ENCODE measurements at places on chromosomes 6 and 20.

GRCh38 chr6:71886184-71887005 lies at the start of gene RIMS1:
TSS of gene RIMS1 (plus strand) at chr6:71886550. CDS start at chr6:71887024, 474 bp downstream.
- H3K4me1 ChIP-seq, result no peaks in the 10 kb centered on the region
- H3K27ac ChIP-seq, result no peak within 1 kb of the TSS
- H3K27me3 ChIP-seq, result no peaks in the 10 kb centered on the region
- H3K36me3 ChIP-seq, result no peaks in the 10 kb centered on the region

- no peak overlapping the region for H3K27ac ChIP-seq
- H3K36me3 ChIP-seq, result no peaks in the 10 kb centered on the region
- no peaks in the 10 kb centered on the region for H3K4me1 ChIP-seq
- no peak for DNase-seq
Observed at GRCh38 chr6:6224933-6225486, 95.5 kb downstream of the F13A1 start.

DNA sequence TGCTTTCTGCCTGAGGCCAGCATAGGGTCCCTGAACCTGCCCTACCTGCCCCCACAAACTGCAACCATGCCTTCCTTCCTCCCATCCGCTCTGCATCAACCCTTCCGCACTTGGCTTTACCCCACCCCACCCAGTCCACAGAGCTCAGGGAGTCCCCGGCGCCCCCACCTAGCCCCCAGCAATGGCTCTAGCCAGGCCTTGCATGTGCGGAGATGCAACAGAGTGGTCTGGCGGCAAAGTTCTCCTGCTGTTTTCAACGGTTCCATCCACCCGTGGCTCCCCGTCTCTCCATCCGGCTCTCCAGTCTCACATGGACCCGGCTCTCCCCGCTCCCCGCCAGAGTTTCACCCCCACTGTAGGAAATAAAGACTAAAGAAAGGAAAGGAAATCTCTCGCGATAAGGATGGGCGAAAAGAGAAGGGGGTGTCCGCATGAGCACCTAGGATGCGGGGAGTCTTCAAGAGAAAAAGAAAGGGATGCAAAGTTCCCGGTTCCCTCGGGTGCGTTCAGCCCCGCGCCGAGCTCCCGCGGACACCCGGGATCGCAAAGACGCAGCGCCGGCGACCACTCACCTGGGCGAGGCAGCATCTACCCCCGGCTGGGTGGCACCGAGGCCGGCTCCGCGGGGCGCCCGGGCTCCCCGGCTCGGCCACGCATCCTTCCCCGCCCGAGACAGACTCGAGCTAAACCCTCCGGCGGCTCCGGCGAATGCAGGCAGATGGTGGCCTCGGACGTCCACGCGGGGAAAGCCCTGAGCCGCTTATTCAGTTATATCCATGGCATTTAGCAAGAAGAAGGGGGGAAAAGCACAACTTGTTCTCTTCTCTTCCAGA lies 579 bp downstream of the LRFN2 start:
- peak; percentile 4 for DNase-seq
- H3K36me3 ChIP-seq, result no peaks in the 10 kb centered on the region
- H3K4me1 ChIP-seq, result peaks cover 10% of the 10 kb centered on the region
- no peak overlapping the region for H3K27ac ChIP-seq
- H3K27me3 ChIP-seq, result no peaks in the 10 kb centered on the region

DNA sequence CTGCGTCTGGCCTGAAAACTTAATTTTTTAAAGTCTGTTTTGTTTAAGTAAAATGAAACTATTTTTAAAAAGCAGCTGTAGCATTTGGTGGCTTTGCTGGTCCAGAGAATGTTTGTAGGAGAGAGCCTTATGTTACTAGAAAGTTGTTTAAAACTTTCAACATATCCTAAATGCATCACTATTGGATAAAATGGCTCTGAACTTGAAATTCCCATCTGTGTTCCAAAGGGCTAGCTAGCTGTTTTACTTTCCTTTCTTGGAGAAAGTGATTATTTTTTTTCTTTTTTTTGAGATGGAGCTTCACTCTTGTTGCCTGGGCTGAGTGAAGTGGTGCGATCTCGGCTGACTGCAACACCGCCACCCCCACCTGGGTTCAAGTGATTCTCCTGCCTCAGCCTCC lies 2.5 kb downstream of the SYNJ2 start:
- H3K27ac ChIP-seq, result peak overlapping the region; percentile 83
- H3K27me3 ChIP-seq, result no peaks in the 10 kb centered on the region
- H3K4me3 ChIP-seq, result no peak overlapping the region
- H3K36me3 ChIP-seq, result peaks cover 7% of the 10 kb centered on the region
- H3K4me1 ChIP-seq, result peaks cover 50% of the 10 kb centered on the region
- no peak for DNase-seq

DNA sequence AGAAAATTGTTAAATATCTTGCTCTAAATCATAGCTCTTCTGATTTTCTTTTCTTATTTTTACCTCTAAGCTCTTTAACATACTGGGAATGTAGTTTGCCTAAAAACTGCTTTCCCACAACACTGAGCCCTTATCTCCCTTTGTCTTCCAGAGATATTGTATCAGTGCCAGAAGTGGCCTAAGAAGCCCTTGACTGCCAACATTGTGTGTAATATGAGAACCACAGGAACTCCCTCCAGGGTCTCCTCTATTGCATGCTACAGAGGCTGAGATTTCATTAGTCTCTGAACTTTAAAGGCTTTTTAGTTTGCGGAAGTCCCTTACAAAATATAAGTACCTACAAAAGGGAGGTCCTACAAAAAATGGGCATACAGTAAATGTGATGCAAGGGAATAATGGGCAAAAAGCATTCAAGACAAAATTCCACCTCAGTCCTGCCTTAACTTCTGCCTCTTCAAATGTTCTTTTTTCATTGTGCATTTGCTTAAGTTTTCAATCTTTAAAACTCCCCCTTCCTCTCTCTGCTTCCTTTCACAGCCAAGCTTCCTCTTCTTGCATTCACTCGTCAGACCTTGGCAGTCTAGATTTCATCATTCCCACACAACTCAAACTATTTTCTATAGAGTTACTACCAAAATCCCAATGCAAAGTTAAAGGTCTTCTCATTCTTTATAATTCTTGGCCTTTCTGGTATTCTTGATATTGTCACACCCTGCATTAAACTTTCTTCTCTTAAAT lies 76.5 kb downstream of the ADGRG6 start:
- H3K27ac ChIP-seq, result no peak overlapping the region
- no peaks in the 10 kb centered on the region for H3K27me3 ChIP-seq
- DNase-seq, result no peak
- no peaks in the 10 kb centered on the region for H3K4me1 ChIP-seq
- H3K36me3 ChIP-seq, result no peaks in the 10 kb centered on the region

DNA sequence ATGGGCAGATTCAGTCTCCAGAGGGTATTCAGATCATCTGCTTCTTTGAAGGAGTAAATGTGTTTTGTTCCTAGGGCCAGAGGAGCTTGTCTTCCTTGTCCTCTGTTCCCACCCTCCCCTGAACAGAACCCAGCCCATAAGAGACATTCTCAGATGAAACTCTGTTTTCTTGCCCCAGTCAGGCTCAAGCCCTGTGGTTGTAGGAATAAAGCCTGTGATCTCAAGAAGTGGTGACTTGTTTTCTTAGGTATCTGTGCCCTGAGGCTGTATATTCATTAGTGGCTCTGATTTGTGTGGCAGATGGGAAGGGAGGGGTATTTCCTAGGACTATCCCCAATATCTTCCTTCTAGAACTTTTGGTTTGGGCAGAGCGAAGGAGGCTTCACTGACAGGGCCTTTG lies 27.9 kb downstream of the GSS start:
- H3K27me3 ChIP-seq, result no peaks in the 10 kb centered on the region
- DNase-seq, result no peak
- no peaks in the 10 kb centered on the region for H3K4me1 ChIP-seq
- H3K4me3 ChIP-seq, result no peak overlapping the region
- H3K36me3 ChIP-seq, result peaks cover 79% of the 10 kb centered on the region

DNA sequence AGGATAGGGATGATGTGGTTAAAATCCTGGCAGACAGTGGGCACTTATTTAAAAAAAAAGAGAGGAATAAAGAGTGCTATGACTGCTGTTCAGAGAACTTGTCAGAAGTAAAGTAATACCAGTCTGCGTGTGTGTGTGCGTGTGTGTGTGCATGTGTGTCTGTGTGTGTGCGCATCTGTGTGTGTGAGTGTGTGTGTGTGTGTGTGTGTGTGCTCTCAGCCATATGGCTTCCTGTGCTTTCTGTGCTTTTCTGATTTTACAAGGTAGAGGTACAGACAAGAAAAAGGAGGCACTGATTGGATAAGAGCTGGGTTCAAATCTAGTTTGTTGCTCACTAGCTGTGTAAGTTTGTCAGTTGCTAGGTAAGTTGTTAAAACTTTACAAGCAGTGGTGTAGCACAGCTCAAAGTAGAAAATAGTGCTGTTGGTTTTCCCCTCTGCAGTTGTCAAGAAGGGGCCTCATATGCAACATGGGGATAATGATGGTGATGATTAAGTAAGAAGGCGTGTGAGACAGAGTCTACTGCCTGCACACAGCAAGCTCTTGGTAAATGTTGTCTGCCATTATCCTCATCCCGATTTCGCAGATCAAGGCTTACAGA lies 155.3 kb upstream of the ZNF217 start:
- DNase-seq, result peak; percentile 44
- H3K36me3 ChIP-seq, result no peaks in the 10 kb centered on the region

- no peak overlapping the region for H3K4me3 ChIP-seq
- no peak for DNase-seq
- no peaks in the 10 kb centered on the region for H3K36me3 ChIP-seq
- no peaks in the 10 kb centered on the region for H3K27me3 ChIP-seq
Observed at GRCh38 chr6:37941871-37942270, 122.3 kb downstream of the ZFAND3 start.

GRCh38 chr20:44024820-44025580 lies 110.3 kb downstream of the TOX2 start:
- no peaks in the 10 kb centered on the region for H3K36me3 ChIP-seq
- no peak overlapping the region for H3K27ac ChIP-seq
- H3K27me3 ChIP-seq, result no peaks in the 10 kb centered on the region
- no peak overlapping the region for H3K4me3 ChIP-seq
- DNase-seq, result no peak

GRCh38 chr20:58483470-58483869 lies 31.7 kb downstream of the APCDD1L start:
- H3K4me3 ChIP-seq, result no peak overlapping the region
- no peak for DNase-seq
- no peaks in the 10 kb centered on the region for H3K27me3 ChIP-seq
- H3K36me3 ChIP-seq, result no peaks in the 10 kb centered on the region
- H3K4me1 ChIP-seq, result no peaks in the 10 kb centered on the region

GRCh38 chr6:119510246-119510645 lies 160.7 kb upstream of the MAN1A1 start:
- H3K27ac ChIP-seq, result no peak overlapping the region
- DNase-seq, result no peak
- H3K27me3 ChIP-seq, result no peaks in the 10 kb centered on the region
- no peaks in the 10 kb centered on the region for H3K4me1 ChIP-seq
- H3K36me3 ChIP-seq, result no peaks in the 10 kb centered on the region
- no peak overlapping the region for H3K4me3 ChIP-seq

GRCh38 chr6:109865968-109866367 lies 112.1 kb upstream of the GPR6 start:
- H3K4me1 ChIP-seq, result no peaks in the 10 kb centered on the region
- no peak overlapping the region for H3K27ac ChIP-seq
- no peak for DNase-seq
- H3K27me3 ChIP-seq, result no peaks in the 10 kb centered on the region
- H3K4me3 ChIP-seq, result no peak overlapping the region

- H3K4me1 ChIP-seq, result no peaks in the 10 kb centered on the region
- H3K27me3 ChIP-seq, result no peaks in the 10 kb centered on the region
- no peak overlapping the region for H3K27ac ChIP-seq
- no peaks in the 10 kb centered on the region for H3K36me3 ChIP-seq
- peak; percentile 43 for DNase-seq
Observed at GRCh38 chr20:2521369-2522305, 12.9 kb upstream of the ZNF343 start.

- H3K27ac ChIP-seq, result no peak overlapping the region
- H3K36me3 ChIP-seq, result no peaks in the 10 kb centered on the region
- no peak for DNase-seq
- H3K27me3 ChIP-seq, result no peaks in the 10 kb centered on the region
- H3K4me3 ChIP-seq, result no peak overlapping the region
Observed at GRCh38 chr6:128803911-128804310, 79.0 kb upstream of the LAMA2 start.
